Activated CD4-positive, alpha-beta memory T cell treated with anti-CD3 and anti-CD28 coated beads for 36 hours (primary cell): ENCODE measurements at places on chromosomes 12 and 14. TPM values are rescaled to one million over a fixed set of nuclear protein-coding genes. Genes with fewer than 3 reads are reported as not detected.

DNA sequence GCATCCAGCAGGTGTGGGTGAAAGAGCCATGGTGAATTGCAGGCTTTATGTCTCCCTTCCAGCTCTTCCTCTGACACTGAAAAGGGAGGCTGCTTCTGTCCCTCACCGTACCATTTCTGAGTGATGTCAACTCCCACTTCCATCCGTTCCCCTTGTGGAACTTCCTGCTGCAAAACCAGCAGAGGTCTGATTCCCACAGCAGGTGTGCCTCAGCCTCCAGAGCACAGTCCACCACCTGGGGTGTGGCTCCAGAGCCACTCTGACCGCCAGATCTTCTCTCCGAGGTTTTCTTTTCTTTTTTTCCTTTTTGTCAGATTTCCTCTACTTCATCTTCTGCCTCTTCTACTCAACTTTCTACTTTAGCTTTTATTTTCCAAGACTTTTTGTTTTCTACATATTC, 62.7 kb downstream of the CDC42BPB start:
- no peak overlapping the region for H3K4me3 ChIP-seq
- no peaks in the 10 kb centered on the region for H3K27me3 ChIP-seq
- no peak for DNase-seq
- no peaks in the 10 kb centered on the region for H3K4me1 ChIP-seq
- H3K36me3 ChIP-seq, result no peaks in the 10 kb centered on the region

DNA sequence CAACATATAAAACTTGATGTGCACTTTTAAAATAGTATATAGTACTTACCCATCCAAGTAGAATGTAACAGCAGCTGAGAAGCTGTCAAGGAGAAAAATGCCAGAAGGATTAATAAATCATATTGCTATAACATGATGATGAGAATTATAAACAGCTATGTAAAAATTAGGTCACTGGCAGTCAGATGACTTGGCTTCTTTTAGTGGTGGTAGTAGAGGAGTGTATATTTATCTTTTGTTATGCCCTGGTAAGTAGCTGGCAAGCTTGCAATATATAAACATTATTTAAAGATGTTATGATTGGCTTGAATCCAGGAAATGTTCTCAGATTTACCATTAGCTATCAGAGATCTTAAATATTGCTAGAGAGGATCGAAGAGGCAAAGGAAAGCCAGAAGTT, 471.0 kb upstream of the MGAT4C start:
- no peak overlapping the region for H3K27ac ChIP-seq
- no peaks in the 10 kb centered on the region for H3K27me3 ChIP-seq
- H3K36me3 ChIP-seq, result no peaks in the 10 kb centered on the region
- no peak for DNase-seq

The PLBD1 gene
- total RNA-seq, result not detected

The PLEKHG3 gene
- 20.1 TPM for total RNA-seq
